RWPE2 (cell line): ENCODE measurements at places on chromosomes 12 and 14.

GRCh38 chr14:35878272-35879150 lies 52.4 kb downstream of the BRMS1L start:
- DNase-seq: no peak

DNA sequence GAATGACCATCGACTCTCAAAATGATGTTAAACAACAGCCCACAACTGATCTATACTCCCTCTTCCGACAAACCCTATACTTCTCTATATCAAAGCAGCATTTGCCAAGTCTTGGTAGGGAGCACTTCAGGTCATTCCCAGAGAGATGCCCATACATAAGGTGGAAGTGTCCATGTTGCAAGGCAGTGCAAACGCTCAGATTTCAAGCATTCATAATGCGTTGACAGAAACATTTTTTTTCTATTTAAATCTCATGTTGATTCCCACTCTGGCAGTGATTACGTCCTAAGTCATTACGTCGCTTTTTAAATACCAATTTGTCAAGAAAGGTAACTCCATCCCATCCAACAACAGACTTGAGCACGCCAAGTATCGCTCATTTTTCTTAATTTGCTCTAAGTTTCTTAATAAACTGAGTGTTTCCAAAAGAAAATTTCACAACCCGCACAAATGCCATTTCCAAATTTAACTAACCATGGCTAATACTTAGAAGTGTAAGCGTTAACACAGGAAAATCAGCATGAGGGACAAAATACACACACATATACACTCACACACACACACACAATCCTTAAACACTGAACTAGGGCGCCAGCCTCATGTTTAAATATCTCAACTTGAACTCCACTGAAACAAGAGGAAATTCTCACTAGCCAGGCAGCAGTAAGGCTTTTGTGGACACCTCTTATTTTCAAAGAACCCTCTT lies 1.1 kb downstream of the GXYLT1 start:
- DNase-seq: no peak

- DNase-seq: no peak
Measured at GRCh38 chr12:120581998-120582397, 796 bp upstream of the POP5 start.

GRCh38 chr12:28704477-28705169 lies 444.5 kb upstream of the FAR2 start:
- DNase-seq: no peak
